Progenitor cell of endocrine pancreas (in vitro differentiated cells): ENCODE measurements at places on chromosomes 12 and 14. TPM values are rescaled to one million over a fixed set of nuclear protein-coding genes. Genes with fewer than 3 reads are reported as not detected.
A peak's percentile ranks its signal among the peaks of the same experiment; 100 is the strongest.

Gene SIX6
- total RNA-seq = not detected in 2 replicates

Gene GZMB
- total RNA-seq = not detected in 2 replicates

DNA sequence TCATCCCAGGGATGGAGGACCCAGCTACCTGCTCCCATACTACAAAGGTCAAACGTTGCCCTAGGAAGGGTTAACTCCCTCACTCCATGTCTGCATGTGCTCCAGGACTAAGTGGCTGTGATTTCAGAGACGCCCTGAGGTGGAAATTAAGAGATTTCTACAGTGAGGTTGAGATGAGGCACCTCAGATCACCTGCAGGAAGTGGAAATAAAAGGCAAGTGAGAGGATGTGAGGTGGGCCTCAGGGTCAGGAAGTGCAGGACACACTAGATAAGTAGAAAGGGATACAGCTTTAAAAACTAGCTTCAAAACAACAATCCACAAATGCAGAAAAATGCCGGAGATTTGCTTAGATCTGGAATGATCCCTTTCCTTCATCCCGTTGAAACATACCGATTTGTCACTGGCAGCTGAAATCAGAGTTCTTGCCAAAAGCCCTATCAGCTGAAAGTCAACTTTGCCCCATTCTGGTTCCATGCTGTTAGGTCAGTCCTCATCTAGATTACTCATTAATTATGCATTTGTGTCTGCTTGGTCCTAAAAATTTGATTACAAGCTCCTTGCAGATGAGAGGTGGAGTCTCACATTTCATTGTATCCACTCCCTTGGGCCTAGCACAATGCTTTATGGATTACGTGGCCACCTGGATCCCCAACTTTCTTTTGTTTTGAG is 6.6 kb downstream of the PLBD1 start:
- H3K4me3 ChIP-seq = no peak overlapping the region
- H3K27ac ChIP-seq = no peak overlapping the region
- peaks cover 2% of the 10 kb centered on the region for H3K27me3 ChIP-seq
- peaks cover 6% of the 10 kb centered on the region for H3K4me1 ChIP-seq
- H3K36me3 ChIP-seq = peaks cover 1% of the 10 kb centered on the region
- DNase-seq = no peak

GRCh38 chr12:79055926-79056674 is 191.5 kb downstream of the SYT1 start:
- H3K4me1 ChIP-seq = no peaks in the 10 kb centered on the region
- H3K27ac ChIP-seq = no peak overlapping the region
- no peaks in the 10 kb centered on the region for H3K36me3 ChIP-seq

DNA sequence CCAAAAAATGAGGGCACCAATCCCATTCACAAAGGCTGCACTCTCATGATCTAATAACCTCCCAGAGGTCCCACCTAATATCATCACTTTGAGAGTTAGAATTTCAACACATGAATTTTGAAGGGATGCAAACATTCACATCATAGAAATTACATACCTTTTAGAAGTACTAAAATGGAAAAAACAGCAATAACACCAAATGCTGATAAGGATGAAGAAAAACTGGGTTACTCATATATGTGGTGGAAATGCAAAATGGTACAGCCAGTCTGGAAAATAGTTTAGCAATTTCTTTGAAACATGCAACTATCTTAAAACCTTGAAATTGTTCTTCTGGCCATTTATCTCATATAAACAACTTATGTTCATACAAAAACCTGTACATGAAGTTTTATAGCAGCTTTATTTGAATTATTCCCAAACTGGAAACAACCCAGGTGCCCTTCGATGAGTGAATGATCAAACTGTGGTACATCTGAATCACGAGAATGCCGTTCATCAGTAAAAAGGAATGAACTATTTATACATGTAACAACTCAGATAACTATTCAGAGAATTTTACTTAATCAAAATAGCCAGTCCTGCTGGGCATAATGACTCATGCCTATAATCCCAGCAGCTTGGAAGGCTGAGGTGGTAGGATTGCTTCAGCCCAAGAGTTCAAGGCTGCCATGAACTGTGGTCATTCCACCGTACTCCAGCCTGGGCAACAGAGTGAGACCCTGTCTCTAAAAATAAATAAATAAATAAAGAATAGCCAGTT is 109.4 kb upstream of the SSTR1 start:
- DNase-seq = no peak
- no peak overlapping the region for H3K27ac ChIP-seq
- no peak overlapping the region for H3K4me3 ChIP-seq

GRCh38 chr12:102421802-102422583 is 58.4 kb downstream of the IGF1 start:
- no peak for DNase-seq
- no peak overlapping the region for H3K4me3 ChIP-seq

DNA sequence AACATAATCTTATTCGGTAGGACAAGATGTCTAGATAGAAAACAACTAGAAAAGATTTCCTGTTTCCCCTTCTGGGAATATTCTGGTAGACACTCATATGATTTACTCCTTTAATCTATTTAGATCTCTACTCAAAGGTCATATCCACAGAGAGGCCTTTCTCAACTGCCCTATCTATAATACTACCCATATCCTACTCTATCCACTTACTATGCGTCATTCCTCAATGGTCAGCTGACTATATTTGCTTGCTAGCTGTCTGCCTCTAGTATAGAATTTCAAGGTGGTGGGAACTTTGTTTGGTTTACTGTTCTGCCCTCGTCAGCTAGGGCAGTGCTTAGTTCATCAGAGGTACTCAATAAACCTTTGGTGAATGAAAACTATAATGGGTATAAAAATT is 157.8 kb upstream of the PKP2 start:
- H3K4me1 ChIP-seq = no peaks in the 10 kb centered on the region
- no peak overlapping the region for H3K4me3 ChIP-seq
- no peak overlapping the region for H3K27ac ChIP-seq
- H3K36me3 ChIP-seq = no peaks in the 10 kb centered on the region
- H3K27me3 ChIP-seq = no peaks in the 10 kb centered on the region

- no peaks in the 10 kb centered on the region for H3K27me3 ChIP-seq
- DNase-seq = no peak
- H3K4me3 ChIP-seq = peak overlapping the region; percentile 79
- H3K4me1 ChIP-seq = peaks cover 24% of the 10 kb centered on the region
- peaks cover 3% of the 10 kb centered on the region for H3K36me3 ChIP-seq
Observed at GRCh38 chr12:6450869-6451347, 934 bp upstream of the TAPBPL start.

DNA sequence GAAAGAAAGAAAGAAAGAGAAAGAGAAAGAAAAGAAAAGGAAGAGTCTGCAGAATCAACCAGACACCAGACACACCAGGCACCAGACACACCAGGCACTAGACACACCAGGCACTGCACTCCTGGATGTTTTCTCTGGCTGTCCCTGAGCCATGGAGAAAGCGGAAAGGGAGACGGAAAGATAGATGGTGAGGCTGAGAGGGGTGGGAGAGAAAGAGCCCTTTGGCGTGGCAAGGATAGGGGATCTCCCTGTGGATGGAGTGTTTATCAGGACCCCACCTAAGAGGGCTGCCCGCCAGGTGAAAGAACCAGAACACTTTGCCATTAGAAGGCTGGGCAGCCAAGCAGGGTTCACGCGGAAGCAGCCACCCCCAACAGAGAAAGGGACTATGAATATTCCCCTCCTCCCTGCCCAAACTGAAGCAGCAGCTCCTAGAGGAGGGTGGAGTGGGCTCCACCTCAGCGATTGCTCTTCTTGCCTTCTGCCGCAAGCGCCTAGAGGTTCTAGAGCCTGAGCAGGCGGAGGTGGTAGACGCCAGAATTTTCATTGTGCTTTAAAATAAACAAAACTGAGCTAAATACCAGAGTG is 13.4 kb downstream of the ST8SIA1 start:
- DNase-seq = no peak
- H3K27me3 ChIP-seq = no peaks in the 10 kb centered on the region
- peaks cover 7% of the 10 kb centered on the region for H3K4me1 ChIP-seq
- H3K27ac ChIP-seq = peak overlapping the region; percentile 2

DNA sequence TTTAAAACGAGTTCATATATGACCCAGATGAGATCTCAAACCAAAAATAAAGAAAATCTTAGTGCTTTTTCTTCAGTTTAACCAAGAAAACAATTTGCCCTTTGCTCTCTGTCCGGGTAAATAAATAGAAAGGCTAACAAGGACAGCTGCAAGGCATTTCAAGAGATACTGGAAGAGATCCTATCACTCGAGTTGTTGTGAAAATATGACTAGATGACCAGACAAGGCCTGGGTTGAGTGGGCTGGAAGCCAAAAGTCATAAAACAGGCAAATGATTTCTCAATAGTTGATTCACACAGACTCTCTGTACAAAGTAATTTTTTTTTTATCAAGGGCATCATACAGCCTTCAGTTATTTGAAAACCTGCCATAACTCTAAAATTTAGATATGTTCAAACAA is 55.9 kb upstream of the AVPR1A start:
- no peaks in the 10 kb centered on the region for H3K36me3 ChIP-seq
- no peak overlapping the region for H3K27ac ChIP-seq
- DNase-seq = no peak

GRCh38 chr14:87067591-87067990 is 925.4 kb downstream of the GALC start:
- H3K36me3 ChIP-seq = no peaks in the 10 kb centered on the region
- H3K4me3 ChIP-seq = no peak overlapping the region
- DNase-seq = no peak
- H3K27me3 ChIP-seq = no peaks in the 10 kb centered on the region

Gene ANKRD33
- total RNA-seq = 0.14 and 0.44 TPM in 2 replicates

- H3K27me3 ChIP-seq = no peaks in the 10 kb centered on the region
- H3K4me3 ChIP-seq = no peak overlapping the region
- H3K4me1 ChIP-seq = no peaks in the 10 kb centered on the region
- no peak overlapping the region for H3K27ac ChIP-seq
- no peak for DNase-seq
Observed at GRCh38 chr12:40015345-40015744, 90.5 kb downstream of the SLC2A13 start.
